Activated naive CD8-positive, alpha-beta T cell treated with anti-CD3 and anti-CD28 coated beads for 36 hours (primary cell): ENCODE measurements at places on chromosomes 4 and X.

DNA sequence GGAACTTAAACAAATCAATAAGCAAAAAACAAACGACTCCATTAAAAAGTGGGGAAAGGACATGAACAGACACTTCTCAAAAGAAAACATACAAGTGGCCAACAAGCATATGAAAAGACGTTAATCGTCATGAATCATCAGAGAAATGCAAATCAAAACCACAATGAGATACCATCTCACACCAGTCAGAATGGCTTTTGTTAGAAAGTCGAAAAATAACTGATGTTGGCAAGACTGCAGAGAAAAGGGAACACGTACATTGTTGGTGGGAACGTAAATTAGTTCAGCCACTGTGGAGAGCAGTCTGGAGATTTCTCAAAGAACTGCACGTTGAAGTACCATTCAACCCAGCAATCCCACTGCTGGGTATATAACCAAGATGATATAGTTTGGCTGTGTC is 23.7 kb downstream of the NEUROG2 start:
- H3K4me3 ChIP-seq, result no peak overlapping the region
- H3K36me3 ChIP-seq, result peaks cover 4% of the 10 kb centered on the region
- peaks cover 16% of the 10 kb centered on the region for H3K27me3 ChIP-seq

- no peaks in the 10 kb centered on the region for H3K27me3 ChIP-seq
- no peak for DNase-seq
- H3K36me3 ChIP-seq, result peaks cover 19% of the 10 kb centered on the region
- peaks cover 35% of the 10 kb centered on the region for H3K4me1 ChIP-seq
- peak overlapping the region; percentile 88 for H3K27ac ChIP-seq
- peak overlapping the region; percentile 59 for H3K4me3 ChIP-seq
Observed at GRCh38 chr4:182918044-182918607, 940 bp upstream of the DCTD start.

DNA sequence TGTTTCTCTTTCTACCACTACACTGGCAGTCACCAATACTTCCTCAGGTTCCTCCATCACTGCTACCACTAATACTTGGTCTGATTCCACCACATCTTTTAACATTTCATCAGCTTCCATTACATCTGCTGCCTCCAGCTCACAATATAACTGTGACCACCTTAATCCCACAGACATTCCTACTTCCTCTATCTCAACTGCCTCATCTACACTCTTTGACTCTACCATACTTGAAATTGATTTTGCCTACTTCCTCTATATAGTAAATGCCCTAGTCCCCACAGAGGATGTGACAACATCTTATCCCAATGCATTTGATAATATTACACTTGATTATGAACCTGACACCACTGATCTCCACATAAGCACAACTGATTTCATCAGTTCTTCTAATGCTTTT is 29.0 kb downstream of the OPRPN start:
- no peaks in the 10 kb centered on the region for H3K27me3 ChIP-seq
- no peaks in the 10 kb centered on the region for H3K36me3 ChIP-seq
- DNase-seq, result no peak
- no peak overlapping the region for H3K4me3 ChIP-seq

GRCh38 chr4:27005905-27006590 is 145.4 kb downstream of the STIM2 start:
- peak overlapping the region; percentile 62 for H3K27ac ChIP-seq
- H3K4me3 ChIP-seq, result no peak overlapping the region
- DNase-seq, result no peak
- peaks cover 19% of the 10 kb centered on the region for H3K36me3 ChIP-seq

- no peak overlapping the region for H3K4me3 ChIP-seq
- H3K27ac ChIP-seq, result no peak overlapping the region
- H3K4me1 ChIP-seq, result no peaks in the 10 kb centered on the region
- H3K27me3 ChIP-seq, result no peaks in the 10 kb centered on the region
- no peak for DNase-seq
Observed at GRCh38 chr4:96102541-96103026, 262.7 kb downstream of the PDHA2 start.

- no peak overlapping the region for H3K27ac ChIP-seq
- no peaks in the 10 kb centered on the region for H3K36me3 ChIP-seq
- no peaks in the 10 kb centered on the region for H3K27me3 ChIP-seq
Observed at GRCh38 chr4:157804986-157805385, 367.8 kb downstream of the GASK1B start.

- peak overlapping the region; percentile 51 for H3K27ac ChIP-seq
- no peaks in the 10 kb centered on the region for H3K36me3 ChIP-seq
- H3K27me3 ChIP-seq, result no peaks in the 10 kb centered on the region
Observed at GRCh38 chrX:153906126-153906917, 1.8 kb downstream of the AVPR2 start.

- no peak overlapping the region for H3K27ac ChIP-seq
- no peak for DNase-seq
- no peaks in the 10 kb centered on the region for H3K27me3 ChIP-seq
- no peak overlapping the region for H3K4me3 ChIP-seq
- H3K4me1 ChIP-seq, result no peaks in the 10 kb centered on the region
Observed at GRCh38 chrX:31063114-31063513, 8.7 kb downstream of the FTHL17 start.

DNA sequence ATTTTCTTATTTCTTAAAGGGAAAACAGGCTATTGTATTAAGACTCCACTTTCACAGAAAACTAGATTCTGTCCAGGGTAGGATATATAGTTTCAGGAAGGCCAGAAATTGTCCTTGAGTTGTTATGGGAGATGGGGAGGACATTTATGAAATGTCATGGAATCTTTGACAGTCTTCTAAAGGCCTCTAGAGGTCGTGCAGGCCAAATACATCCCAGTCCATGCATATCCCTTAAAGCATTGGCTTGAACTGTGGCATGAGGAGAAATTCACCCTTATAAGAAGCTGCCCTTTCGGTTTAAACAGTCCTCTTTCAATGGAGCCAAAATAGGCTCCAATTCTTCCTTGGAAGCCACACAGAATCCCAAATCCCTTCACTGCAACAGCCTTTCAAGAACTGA is 183.6 kb upstream of the NOCT start:
- no peaks in the 10 kb centered on the region for H3K36me3 ChIP-seq
- H3K4me1 ChIP-seq, result peaks cover 4% of the 10 kb centered on the region
- no peak for DNase-seq
- H3K27me3 ChIP-seq, result peaks cover 5% of the 10 kb centered on the region

DNA sequence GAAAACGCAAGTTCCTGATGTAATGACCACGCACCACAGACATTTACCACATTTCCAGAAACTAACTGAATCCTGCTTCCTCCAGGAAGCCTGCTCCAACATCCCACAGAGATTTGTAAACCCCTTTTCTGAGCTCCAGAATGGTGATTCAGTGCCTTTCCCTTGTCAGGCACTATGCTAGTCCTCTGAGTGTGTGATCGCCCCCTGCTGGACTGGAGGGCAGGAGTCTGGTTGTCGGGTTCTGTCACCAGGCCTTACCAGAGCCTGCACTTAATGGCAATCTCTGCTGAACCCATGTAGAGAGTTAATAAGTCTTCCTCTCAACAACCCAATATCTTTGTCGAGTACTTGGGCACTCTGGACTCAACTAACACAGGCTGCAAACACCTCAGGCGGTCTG is 14.5 kb upstream of the KDM5C start:
- peak overlapping the region; percentile 65 for H3K27ac ChIP-seq
- H3K4me1 ChIP-seq, result peaks cover 8% of the 10 kb centered on the region
- H3K36me3 ChIP-seq, result no peaks in the 10 kb centered on the region
- peak; percentile 50 for DNase-seq
- no peaks in the 10 kb centered on the region for H3K27me3 ChIP-seq

- H3K4me3 ChIP-seq, result no peak overlapping the region
- no peak for DNase-seq
- no peaks in the 10 kb centered on the region for H3K36me3 ChIP-seq
- no peak overlapping the region for H3K27ac ChIP-seq
- no peaks in the 10 kb centered on the region for H3K4me1 ChIP-seq
Observed at GRCh38 chr4:171880136-171880535, 66.9 kb downstream of the GALNTL6 start.
